SK-N-SH (cell line): ENCODE measurements at places on chromosomes 1 and 21.
A peak's percentile ranks its signal among the peaks of the same experiment; 100 is the strongest.

DNA sequence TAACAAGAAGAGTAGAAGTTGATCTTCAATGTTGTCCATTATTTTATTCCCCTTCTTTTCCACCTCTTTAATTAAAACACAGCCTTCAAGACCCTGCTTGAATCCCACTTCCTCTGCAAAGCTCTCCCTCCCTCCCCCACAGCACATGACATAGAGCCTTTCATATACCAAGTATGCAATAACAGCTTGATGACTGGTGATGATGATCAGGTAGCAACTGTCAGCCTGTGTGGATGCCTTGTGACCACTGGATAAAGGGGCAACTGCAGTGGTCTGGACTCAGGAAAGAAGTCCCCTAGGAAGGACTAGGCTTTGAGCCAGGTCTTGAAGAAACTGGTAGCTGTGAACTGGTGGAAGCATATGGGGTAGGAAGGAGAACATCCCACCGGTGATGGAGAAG, 53.8 kb upstream of the PRDX6 start:
- no peak for DNase-seq

DNA sequence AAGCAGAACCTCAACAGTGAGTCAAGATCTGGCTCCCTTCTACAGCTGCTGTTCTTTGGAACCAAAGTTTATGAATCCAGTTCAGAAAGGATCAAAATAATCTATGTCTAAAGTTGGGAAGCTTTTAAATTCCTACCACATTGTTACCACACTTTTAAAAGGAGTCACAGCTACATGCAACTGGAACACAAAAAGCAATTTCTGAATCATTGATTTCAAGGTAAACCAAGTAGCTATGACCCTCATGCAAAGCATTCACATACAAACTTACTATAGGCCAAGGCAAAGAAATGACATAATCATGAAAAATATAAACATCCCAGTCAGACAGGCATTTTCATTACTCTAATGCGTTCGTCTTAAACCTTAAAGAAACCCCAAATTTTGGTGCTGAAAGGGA, 3.5 kb downstream of the SIPA1L2 start:
- DNase-seq: no peak

DNA sequence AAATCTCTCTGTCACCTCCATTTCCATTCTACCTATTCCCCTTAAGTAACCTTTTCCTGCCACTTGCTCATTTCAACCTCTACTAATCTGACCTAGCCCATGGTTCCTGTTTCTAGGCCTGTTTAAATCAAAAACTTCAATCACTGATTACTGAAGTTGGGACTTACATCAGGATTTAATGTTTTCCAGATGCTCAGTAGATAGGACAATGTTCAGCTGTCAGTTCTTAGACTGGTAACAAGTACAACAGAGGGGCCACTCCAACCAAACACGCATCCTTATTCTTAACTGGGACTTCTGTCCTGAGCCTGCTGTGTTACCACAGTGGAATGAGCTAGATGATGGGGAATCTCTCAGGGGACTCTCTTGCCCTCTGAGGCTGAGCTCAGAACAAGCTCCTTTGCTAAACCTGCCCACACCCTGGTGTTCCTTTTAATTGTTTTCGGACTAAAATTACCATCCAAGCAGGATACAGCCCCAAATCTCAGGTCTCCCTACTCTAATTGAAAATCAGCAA, 974.6 kb downstream of the TTLL7 start:
- no peak for DNase-seq

GRCh38 chr1:101235696-101236515, 913 bp upstream of the S1PR1 start:
- DNase-seq: peak; percentile 63

- peak; percentile 54 for DNase-seq
Measured at GRCh38 chr1:167683641-167684502, 37.9 kb upstream of the MPZL1 start.

DNA sequence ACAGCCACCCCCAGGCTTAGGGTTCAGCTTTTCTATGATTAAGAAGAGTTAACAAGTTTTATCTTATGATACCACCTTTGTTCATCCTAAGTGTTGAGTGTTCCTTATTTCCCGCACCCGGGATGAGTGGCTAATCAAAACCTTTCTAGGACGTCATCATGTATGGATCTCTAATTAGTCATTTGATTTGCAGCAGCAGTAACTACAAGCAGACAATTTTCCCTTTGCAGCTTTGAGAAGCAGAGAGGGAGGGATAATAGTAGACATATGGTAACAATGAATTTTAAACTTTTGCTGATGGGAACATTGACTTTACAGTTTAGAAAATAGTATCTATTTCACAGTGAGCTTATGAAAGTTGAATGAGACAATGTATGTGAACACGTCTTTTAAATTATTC, 30.8 kb upstream of the SLC35F3 start:
- no peak for DNase-seq

DNA sequence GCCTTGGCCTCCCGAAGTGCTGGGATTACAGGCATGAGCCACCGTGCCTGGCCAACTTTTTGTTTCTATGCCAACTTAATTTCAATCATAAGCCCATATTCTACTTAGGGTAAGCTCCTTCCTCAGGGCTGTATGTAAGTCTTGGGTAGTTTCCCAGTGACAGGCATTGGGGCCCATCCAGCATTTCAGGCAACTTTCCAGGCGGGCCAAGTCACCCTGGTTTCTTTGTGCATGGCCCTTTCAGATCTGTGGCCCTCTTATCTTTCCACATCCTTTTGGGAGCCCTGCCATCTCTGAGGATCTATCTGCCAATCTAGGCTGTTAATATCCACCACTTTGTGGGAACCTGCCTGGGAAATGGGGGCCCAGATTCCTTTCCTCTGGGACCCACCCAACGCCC, 58.7 kb downstream of the TNN start:
- no peak for DNase-seq

GRCh38 chr1:176745945-176746344, 283.0 kb downstream of the PAPPA2 start:
- no peak for DNase-seq

DNA sequence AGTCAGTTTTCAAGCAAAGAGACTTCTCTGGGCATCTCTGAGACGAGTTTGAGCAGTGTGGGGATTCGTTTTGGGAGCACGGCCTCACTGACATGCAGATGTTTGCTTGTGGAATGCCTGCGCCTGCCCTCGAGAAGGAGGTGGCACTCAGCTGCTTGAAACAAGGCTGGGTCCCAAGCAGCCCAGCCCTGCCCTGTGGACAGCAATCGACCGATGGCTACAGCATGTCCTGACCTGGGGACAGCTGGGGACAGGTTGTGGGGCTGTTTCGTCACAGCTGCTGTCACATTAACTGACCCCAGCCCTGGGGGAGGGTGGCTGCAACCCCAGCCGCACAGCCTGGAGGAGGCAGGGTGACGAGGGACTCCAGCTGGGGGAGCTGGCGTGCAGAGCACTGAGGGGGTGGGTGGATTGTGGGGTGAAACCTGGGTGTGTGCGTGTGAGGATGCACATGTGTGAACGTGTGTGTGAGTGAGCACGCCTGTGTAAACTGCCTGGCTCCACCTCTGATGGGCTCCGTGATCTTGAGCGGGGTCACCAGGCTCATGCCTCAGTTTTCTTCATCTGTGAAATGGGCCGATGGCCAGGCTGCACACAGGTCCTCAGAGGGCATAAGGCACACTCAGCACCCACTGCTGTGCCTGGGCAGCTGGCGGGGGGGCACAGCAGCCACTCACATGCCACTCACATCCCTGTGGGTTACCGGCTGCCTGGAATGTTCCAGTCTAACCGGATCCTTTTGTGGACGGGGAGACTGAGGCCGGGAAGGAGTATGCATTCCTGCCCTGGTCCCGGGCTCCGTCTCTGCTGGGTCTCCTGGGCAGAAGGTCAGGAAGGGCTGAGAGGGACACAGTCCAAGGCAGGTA, 49.3 kb downstream of the COL18A1 start:
- no peak for DNase-seq

DNA sequence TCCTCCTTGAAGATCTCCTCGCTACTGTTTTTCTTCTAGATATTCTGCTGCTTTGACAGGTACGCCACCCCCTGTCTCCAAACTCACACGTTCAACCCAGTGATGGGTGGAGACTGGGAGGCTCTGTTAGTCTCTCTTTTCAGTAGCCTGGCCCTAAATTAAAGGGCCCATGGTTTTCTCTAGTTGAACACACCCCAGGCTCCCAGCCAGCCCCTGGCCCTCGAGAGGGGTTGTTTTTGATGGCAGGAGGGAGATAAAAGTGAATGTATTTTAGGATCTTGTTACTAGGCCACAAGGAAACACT, 21.6 kb upstream of the CLDN14 start:
- no peak for DNase-seq

DNA sequence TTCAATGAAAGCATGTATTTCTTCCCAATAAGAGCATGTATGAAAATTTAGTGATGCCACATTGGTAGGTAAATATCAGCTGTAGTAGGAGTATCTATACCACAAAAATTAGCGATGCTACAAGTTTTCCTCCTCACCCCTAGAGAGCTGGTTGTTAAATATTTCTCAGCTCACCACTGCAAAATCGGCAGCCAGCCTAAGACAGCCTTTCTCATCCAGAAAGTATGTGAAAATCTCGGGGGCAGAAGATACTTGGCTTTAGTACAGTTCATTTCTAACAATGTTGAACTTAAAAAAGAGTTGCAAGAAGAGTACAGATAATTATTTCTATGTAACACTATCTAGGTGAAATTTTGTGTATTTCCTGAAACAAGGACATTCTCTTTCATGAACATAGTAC, 235.4 kb downstream of the TPR start:
- DNase-seq: no peak

DNA sequence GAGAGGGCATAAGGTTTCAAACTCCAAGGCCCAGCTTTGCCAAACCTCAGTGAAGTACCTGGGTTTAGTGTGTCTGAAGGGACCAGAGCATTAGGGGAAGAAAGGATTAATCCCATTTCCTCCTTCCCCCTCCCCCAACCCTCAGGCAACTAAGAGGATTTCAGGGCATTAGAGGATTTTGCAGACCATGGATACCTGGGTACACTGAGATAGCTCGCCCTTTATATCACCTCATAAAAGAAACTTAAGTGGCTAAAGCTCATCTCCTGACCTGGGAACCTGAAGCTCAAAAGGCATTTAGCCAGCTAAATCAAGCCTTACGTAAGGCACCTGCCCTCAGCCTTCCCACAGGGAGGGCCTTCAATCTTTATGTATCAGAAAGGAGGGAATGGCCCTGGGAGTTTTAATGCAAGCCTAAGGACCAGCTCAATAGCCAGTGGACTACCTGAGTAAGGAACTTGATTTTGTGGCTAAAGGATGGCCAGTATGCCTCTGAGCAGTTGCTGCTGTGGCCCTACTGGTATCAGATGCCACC, 26.4 kb upstream of the SMYD3 start:
- no peak for DNase-seq

DNA sequence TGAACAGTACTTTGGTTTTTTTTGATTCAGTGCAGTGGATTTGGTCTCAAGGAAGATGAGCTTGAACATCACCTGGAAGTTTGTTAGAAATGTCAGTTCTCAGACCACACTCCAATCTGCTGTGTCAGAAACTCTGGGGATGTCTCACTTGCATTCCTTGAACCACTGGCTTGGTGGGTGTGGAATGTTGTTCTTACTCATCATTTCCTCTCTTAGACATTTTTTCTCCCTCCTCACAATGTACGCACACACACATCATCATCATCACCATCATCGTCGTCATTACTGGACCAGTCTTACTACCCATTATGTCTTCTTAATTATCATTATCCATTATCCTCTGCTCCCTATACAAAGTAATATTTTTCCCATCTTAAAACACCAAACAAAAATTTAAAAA, 91.9 kb upstream of the KCNK2 start:
- no peak for DNase-seq

DNA sequence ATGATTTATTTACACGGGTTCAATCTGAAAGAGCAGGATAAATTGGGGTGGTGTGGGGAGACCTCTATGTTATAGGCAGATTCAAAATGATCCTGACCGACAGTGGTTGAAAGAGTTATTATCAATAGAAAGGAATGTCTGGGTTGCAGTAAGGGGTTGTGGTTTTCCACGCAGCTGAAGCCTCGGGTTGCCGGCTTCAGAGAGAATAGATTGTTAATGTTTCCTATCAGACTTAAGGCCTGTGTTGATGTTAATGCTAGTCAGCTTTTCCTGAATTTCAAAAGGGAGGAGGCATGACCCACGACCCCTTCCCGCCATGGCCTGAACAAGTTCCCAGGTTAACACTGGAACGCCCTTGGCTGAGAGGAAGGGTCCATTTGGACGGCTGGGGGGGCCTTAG, 2.2 kb upstream of the UBE2J2 start:
- DNase-seq: no peak

DNA sequence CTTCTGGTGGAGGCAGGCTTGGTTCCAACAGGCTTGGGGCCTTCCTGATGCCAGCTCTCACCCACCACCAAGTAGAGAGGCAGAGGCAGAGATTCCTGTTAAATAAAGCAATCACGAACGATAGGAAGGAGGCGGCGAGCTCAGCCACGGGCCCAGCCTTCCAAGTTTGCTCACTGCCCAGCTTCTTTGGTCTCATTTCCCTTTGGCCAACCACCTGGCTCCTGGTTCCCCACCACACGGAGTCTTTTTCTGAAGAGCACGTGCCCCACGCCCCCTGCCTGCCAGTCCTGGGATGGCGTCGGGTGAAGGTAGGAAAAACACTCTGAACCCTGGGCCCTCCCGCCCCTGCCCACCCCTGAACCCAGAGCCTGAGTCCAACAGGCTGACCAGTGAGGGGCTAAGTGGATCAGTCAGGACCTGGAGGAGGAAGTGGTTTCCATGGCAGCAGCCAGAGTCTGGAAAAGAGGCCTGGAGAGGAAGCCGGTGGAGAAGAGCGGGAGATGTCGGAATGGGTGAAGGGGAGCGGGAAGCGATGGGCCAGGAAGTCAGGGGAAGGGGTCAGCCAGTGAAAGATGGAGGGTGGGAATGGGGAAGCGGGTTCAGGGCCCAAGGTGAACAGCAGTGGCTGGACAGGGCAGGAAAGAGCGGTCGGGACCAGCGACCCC, 158.2 kb upstream of the KLHDC7A start:
- DNase-seq: peak; percentile 58

GRCh38 chr1:219312967-219313366, 139.3 kb downstream of the LYPLAL1 start:
- DNase-seq: no peak

DNA sequence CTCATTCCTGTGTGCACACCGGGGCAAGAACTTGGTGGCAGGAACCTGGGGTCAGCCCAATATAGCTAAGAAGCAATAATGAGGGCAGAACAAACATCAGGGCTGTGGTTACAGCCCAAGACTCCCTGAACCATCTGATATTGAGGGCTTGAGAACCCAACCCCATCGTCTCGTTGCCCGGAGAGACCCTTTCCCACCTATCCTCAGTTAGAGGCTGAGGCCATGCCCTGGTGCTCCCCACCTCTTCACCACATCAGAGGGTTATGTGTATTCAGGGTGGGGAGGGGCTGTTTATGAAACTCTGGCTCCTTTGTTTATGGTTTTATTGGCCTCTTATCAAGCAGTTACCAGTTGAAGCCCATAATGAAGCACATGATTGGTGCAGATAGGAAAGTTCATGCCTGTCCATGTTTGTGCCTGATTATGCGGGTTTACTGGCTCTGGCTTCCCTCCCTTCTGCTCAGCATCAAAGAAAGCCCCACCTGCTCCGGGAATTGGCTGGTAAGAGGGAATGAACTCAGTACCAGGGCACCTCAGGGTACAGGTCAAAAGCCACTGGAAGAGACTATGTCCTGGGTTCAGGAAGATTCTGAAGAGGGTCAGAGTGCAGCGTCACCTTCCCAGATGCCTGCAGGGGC, 14.5 kb downstream of the NUAK2 start:
- DNase-seq: no peak
